Suppressor macrophage treated with lipopolysaccharide for 4 hours (primary cell): ENCODE measurements at places on chromosomes 1 and 21.

- no peak for DNase-seq
Observed at GRCh38 chr21:14995226-14995625, 69.6 kb downstream of the NRIP1 start.

DNA sequence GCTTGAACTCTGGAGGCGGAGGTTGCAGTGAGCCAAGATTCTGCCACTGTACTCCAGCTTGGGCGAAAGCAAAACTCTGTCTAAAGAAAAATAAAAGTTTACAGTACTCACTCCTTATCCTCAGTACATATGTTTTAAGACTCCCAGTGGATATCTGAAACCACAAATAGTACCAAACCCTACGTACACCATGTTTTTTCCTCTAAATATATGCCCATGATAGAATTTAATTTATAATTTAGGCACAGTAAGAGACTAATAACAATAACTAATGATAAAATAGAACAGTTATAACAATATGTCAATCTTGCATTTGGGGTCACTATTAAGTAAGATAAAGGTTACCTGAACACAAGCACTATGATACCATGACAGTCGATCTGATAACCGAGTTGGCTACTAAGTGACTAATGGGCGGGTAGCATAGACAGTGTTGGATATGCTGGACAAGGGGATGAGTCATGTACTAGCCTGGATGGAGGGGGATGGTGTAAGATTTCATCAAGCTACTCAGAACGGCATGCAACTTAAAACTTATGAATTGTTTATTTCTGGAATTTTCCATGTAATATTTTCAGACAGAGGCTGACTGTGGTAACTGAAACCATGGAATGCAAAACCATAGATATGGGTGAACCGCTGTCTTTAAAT is 43.7 kb downstream of the ST7L start:
- DNase-seq: no peak

DNA sequence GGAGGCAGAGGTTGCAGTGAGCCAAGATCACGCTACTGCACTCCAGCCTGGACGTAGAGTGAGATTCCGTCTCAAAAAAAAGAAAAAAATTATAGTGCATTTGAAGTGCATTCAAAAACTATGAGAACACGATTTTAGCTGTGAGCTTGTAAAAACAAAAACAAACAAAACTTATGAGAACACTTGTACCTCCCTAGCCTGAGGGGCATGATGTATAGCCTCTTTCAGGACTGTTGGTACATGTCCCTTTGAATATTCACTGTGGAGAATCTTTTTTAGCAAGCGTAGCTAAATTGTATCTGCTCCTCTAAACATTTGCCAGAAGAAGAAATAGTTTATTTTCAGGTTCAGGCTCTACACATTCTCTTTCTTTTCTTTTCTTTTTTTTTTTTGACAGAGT is 9.5 kb upstream of the DEGS1 start:
- no peak for DNase-seq

DNA sequence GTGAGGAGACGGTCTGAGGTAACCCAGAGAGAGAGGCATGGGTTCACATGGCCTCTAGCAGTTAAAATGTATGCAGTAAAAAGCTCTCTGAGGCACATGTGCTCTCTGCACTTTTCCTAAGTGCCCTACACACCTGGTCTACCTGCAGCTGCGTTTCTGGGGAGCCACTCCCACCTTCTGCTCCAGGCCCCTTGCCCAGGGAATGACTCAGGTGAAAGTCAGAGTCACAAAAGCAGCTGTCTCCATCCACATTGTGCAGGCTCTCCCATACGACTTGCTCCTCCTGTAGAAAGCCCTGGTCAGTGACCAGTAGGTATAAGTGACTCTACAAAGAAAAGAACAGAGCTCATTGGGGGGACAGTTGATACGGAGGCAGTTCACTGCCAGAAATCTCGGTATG is 8.8 kb downstream of the MINDY1 start:
- DNase-seq: no peak

DNA sequence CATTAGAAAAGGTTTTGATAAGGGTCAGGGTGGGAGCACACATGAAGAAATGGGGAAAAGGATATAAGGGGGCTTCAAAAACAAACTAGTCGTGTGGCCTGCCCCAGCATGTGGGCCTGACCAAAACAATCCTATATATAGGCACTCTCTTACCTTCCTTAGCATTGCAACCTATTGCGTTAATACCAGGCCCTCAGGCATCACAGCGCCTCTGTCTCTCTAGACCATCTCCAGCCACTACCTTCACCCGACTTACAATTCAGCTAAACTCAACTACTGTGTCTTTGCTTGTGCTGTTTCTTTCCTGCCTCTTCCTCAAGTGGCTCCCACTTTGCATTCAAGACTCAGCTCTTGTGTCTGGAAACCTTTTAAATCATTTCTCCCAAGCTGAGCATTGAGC is 47.0 kb upstream of the GJA5 start:
- no peak for DNase-seq

- DNase-seq: no peak
Observed at GRCh38 chr1:180956028-180956640, 43.4 kb downstream of the KIAA1614 start.
